Suprapubic skin (tissue), 4 donors: ENCODE measurements at places on chromosomes 1 and 21. TPM values are rescaled to one million over a fixed set of nuclear protein-coding genes. Genes with fewer than 3 reads are reported as not detected.

GRCh38 chr21:26844258-26845065 is 747 bp downstream of the ADAMTS1 start:
- H3K27me3 ChIP-seq = no peaks in the 10 kb centered on the region
- peak overlapping the region; percentile 82 for H3K4me3 ChIP-seq
- DNase-seq = peak; percentile 72
- peak overlapping the region; percentile 90 for H3K27ac ChIP-seq

DNA sequence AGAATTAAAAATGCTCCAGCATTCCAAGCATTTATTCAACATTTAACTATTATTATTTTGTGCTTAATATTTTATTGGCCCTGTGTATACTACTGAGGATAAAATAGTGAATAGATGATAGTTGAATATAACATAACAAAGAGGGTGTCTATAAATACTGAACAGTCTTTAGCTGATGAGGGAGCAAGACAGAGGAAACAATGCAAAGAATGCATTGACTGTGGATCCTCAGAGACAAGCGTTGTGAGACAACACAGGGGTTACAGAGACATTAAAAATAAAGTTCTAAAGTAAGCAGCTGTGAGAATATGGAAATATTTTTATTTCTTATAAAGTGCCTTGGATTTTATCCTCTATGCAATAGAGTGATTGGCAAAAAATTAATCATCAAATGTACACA is 1133.1 kb downstream of the PLA2G4A start:
- H3K36me3 ChIP-seq = no peaks in the 10 kb centered on the region
- H3K4me1 ChIP-seq = no peaks in the 10 kb centered on the region
- H3K27me3 ChIP-seq = no peaks in the 10 kb centered on the region
- no peak overlapping the region for H3K27ac ChIP-seq

DNA sequence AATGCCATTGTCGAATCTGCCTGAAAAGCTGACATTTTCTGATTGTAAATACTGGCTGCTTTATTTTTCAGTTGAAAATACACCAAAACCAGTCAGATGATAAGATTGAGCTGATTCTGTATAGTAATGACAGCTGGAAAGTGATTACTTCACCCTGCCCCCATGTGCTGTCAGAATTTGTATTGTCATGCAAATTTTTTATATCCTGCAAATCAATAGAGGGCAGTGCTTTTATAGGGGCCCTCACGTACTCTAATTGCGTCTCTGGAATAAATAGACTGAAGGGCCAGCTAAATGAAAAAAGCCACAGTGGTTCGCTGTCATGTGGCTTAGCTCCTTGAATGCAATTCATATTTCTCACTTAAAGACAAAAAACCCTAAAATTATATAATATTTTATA is 208.6 kb downstream of the LHX8 start:
- no peaks in the 10 kb centered on the region for H3K36me3 ChIP-seq
- no peak overlapping the region for H3K4me3 ChIP-seq
- H3K27ac ChIP-seq = no peak overlapping the region
- DNase-seq = no peak
- H3K27me3 ChIP-seq = no peaks in the 10 kb centered on the region

HOOK1 gene
- total RNA-seq = 35.3 TPM
